Activated CD8-positive, alpha-beta T cell treated with anti-CD3 and anti-CD28 coated beads, Interleukin-2, amount 10 ng/mL, durations not matched to agents 7 days and 5 days (primary cell): ENCODE measurements at places on chromosomes 2 and 18. TPM values are rescaled to one million over a fixed set of nuclear protein-coding genes. Genes with fewer than 3 reads are reported as not detected.

MEP1B gene
- total RNA-seq, result not detected

DNA sequence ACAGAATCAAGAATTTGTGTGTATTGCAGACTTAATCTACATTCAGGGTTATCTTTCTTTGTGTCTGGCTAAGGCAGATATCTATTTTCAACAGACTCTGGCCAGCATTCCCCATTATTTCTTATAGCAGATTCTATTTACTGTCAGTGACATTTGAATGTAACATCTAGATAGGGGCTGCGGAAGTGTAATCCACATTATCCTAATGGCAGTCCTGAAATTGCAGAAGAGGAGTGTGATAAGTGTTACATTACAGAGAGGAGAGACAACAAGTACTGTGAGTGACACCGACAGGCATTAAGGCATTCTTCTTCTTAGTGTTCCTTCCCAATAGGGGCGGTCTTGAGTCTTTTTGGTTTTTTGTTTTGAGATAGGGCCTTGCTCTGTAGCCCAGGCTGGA, 598.2 kb upstream of the NXPH2 start:
- H3K4me1 ChIP-seq, result no peaks in the 10 kb centered on the region
- H3K4me3 ChIP-seq, result no peak overlapping the region
- no peaks in the 10 kb centered on the region for H3K36me3 ChIP-seq
- DNase-seq, result no peak
- no peaks in the 10 kb centered on the region for H3K27me3 ChIP-seq

- peaks cover 15% of the 10 kb centered on the region for H3K36me3 ChIP-seq
- H3K4me1 ChIP-seq, result peaks cover 38% of the 10 kb centered on the region
- no peak overlapping the region for H3K27ac ChIP-seq
- no peak overlapping the region for H3K4me3 ChIP-seq
Measured at GRCh38 chr2:112795774-112796173, 11.5 kb upstream of the IL1A start.

TEX44 gene
- not detected for total RNA-seq

KCNK3 gene
- total RNA-seq, result not detected

DNA sequence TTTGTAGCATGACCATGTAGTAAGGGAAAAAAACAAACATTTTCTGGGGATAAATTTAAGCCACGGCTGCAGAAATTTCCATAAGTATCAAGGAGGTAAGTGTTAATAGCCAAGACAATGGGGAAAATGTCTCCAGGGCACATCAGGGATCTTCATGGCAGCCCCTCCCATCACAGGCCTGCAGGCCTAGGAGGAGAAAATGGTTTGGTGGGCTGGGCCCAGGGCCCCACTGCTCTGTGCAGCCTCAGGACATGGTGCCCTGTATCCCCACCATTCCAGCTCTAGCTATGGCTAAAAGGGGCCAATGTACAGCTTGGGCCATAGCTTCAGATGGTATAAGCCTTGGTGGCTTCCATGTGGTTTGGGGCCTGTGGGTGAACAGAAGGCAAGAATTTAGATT, 271.8 kb downstream of the PID1 start:
- no peak overlapping the region for H3K4me3 ChIP-seq
- H3K36me3 ChIP-seq, result no peaks in the 10 kb centered on the region
- DNase-seq, result no peak
- no peaks in the 10 kb centered on the region for H3K4me1 ChIP-seq
- no peaks in the 10 kb centered on the region for H3K27me3 ChIP-seq

DNA sequence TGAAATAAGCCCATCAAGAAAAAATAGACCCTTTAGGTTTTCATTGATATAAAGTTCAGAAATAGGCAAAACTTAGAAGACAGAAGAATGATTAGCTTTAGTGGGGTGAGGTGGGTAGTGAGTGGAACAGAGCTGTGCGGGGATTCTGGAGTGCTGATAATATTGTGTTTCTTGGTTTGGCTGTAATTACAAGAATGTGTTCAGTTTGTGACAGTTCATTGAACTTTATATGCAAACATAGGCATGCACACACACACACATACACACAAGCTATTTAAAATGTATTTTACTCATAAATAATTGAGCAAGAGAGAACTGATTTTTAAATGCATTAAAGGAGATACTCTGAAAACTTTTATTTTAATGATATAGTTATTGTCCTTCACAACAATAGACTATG, 17.1 kb downstream of the ARHGAP15 start:
- H3K27ac ChIP-seq, result no peak overlapping the region
- H3K27me3 ChIP-seq, result no peaks in the 10 kb centered on the region

COL6A3 gene
- total RNA-seq, result 0.03 TPM

DNA sequence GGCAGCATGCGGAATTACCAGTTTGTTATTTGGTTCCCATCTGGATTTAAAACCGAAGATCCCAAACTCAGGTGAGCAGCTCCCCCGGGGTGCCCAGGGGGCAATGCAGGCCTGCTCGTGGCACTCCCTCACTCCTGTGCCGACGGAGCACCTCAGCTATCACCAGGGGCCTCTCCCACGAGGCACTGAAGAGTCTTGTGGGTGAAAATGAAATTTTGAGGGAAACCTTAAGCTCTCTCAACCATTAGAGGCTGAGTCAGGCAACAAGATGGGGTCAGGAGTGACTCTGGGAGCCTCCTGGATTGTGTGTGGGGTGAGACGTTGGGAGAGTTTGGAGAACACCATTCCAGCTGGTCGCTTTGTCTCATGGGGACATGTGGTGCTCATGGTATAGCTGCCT, 189.0 kb downstream of the PRKCE start:
- H3K4me3 ChIP-seq, result no peak overlapping the region
- H3K27me3 ChIP-seq, result no peaks in the 10 kb centered on the region
- H3K36me3 ChIP-seq, result peaks cover 2% of the 10 kb centered on the region
- H3K27ac ChIP-seq, result no peak overlapping the region

DNA sequence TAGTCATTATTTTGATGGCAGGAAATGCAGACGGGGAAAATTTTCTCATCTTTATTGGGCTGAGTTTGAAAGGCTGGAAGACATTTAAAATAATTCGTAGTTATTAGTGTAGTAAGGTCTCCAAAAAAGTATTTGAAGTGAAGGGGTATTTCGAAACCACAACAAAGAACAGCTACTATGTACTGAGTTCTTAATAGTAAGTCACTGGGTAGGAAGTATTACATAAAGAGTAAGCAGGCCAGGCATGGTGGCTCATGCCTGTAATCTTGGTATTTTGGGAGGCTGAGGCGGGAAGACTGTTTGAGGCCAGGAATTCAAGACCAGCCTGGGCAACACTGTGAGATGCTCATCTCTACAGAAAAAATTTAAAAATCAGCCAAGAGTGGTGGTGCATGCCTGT, 113.6 kb downstream of the MEP1B start:
- no peak overlapping the region for H3K27ac ChIP-seq
- H3K4me3 ChIP-seq, result no peak overlapping the region
- DNase-seq, result no peak

KLHL29 gene
- 4.1 TPM for total RNA-seq

BUB1 gene
- total RNA-seq, result 138 TPM

GRCh38 chr2:50529600-50530218, 502.2 kb downstream of the NRXN1 start:
- no peak for DNase-seq
- no peaks in the 10 kb centered on the region for H3K36me3 ChIP-seq
- no peak overlapping the region for H3K27ac ChIP-seq

DNA sequence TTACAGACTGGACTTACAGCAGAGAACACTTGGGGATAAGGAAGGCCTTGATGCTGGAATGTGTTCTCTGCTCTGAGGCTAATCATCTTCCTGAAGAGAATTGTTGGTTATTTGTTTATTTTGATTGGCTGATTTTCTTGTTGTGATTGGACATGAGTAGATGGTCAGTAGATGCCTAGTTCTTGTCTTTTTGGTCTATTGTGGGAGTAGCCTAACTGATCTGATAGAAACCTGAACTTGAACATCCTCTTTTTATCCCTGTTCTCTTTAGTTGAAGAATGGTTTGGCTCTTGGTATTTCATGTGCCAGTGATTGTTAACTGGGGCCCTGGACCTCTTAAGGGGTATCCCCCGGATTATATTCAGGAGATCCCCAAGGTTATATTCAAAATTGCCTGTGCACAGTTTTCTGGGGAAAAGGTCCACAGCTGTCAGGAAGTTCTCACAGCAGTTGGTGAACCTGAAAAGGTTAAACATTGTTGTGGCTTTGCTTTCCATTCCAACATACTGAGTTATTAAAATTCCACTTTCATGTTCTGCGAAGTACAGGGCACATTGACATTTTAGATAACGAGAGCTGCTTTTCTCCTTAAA, 13.6 kb downstream of the TWSG1 start:
- H3K36me3 ChIP-seq, result peaks cover 17% of the 10 kb centered on the region
- H3K4me3 ChIP-seq, result no peak overlapping the region
- H3K27ac ChIP-seq, result no peak overlapping the region
- DNase-seq, result no peak

CDCA7 gene
- total RNA-seq, result 119 TPM

MAT2A gene
- total RNA-seq, result 273 TPM

CELF4 gene
- not detected for total RNA-seq

DNA sequence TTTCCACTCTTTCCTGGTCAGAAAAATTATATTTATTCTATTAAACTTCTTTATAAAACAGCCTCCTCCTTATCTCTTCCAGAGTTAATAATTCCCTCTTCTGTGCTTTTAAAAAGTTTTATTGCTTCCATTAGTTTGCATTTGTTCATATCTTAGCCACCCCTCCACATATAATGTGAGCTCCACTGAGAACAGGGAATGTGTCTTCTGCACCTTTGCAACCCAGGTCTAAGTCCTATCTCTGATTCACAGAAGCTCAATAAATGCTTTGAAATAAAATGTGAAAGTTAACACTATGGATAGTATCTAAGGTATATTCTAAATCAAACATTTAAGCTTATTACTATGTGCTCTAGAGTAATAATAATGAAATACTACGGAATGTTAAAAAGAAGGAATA, 9.3 kb upstream of the LRATD1 start:
- DNase-seq, result no peak
- H3K27ac ChIP-seq, result no peak overlapping the region
- no peaks in the 10 kb centered on the region for H3K36me3 ChIP-seq
- H3K27me3 ChIP-seq, result no peaks in the 10 kb centered on the region
- H3K4me3 ChIP-seq, result no peak overlapping the region

GRCh38 chr2:135931776-135932443, 53.5 kb downstream of the DARS1 start:
- peak overlapping the region; percentile 89 for H3K27ac ChIP-seq
- peaks cover 52% of the 10 kb centered on the region for H3K4me1 ChIP-seq
- H3K4me3 ChIP-seq, result peak overlapping the region; percentile 20
- H3K27me3 ChIP-seq, result no peaks in the 10 kb centered on the region
- DNase-seq, result no peak

DNA sequence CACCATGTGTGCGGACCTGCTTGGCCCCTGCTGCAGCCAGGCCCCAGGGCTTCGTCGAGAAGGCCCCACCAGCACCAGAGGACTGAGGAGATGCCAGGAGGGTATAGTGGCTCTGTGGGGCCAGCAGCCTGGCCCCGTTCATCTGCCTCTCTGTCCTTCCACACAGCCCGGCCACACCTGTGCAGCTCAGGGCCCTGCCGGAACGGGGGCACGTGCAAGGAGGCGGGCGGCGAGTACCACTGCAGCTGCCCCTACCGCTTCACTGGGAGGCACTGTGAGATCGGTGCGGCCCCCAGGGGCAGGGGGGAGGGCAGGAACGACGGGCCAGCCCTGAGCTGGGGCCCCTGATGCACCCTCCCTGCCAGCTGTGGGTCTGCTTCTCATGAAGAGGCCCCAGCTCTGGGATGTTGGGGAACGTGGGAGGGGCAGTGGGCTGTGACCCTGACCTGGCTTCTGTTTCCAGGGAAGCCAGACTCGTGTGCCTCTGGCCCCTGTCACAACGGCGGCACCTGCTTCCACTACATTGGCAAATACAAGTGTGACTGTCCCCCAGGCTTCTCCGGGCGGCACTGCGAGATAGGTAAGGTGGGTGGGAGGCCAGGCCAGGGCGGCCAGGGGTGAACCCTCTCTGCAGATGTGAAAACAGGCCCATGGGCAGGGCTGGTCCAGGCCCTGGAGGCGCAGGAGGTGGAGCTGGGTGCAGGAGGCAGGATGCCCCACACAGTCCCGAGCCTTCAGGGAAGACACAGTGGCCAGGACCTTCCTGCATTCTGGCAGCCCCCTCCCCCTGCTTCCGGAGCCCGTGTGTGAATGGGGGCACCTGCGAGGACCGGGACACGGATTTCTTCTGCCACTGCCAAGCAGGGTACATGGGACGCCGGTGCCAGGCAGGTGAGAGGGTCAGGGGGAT, 50.3 kb downstream of the MTERF4 start:
- no peaks in the 10 kb centered on the region for H3K4me1 ChIP-seq
- H3K27ac ChIP-seq, result no peak overlapping the region
- H3K27me3 ChIP-seq, result no peaks in the 10 kb centered on the region
